ENCODE measurements at places on chromosomes 5 and 9.

GRCh38 chr9:115189686-115190085, 71.7 kb upstream of the TNC start:
- DNase-seq = no peak

DNA sequence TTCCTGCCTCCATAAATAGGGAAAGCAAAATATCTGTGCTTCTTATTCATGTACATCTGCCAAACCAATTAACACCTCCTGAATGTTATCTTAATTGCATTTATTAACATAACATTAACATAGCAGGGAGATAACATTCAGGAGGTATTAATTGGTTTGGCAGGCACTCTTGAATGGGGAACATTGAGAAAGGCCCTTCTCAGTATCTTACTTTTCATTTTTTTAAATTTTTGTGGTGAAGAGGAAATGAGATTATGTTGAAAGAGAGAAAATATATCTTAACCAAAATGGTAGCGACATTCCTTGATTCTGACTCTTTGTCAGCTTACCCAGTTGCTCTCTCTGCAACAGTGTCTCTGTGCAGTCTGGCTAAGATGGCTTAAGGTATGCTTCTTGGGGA, 100.4 kb upstream of the TLE1 start:
- no peak for DNase-seq

GRCh38 chr5:173041881-173042762, 14.0 kb upstream of the CREBRF start:
- no peak for DNase-seq

DNA sequence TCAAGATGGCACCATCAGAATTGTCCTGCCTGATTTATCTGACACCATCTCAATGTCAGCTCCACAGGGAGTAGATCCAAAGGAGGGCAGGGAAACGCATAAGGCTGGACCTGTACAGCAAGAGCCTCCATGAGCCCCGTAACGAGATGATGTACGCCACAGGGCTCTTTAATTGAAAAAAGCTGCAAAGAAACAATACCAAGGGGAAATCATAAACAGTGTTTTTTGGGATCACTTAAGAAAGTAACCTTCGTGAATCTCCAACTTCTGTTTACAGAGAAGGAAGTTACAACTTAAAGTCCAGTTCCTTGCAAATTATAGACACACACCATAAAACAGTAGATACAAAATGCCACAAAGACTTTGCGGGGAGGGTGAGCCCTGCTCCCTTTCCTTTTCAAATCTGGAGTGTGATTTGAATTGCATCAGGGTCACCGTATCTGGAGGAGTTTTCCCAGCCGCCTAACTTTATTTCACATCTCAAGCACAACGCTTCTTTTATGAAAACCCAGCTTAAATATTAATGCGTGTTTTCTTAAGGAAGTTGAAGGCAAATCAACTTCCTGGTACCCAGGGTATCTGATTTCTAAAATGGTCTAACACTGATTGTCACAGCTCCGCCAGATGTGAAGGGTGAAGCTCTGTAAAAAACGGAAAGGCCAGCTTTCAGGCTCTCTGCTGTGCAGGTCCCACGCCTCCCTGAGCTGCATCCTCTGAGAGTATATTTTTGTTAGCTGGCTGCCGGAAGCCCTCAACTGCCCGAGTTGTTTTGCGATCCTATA, 88.9 kb downstream of the EBF1 start:
- no peak for DNase-seq

DNA sequence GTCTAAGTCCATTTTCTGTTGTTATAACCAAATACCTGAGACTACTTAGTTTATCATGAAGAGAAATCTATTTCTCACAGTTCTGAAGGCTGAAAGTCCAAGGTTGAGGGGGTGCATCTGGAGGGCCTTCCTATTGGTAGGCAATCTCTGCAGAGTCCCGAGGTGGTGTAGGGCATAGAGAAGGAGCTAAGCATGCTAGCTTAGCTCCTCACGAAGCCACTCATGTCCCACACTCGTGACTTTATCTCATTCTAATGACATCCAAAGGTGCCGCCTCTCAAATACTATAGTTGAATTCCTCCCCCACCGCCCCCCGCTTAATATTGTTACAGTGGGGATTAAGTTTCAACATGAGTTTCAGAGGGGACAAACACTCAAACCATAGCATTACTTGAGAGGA, 36.0 kb upstream of the ZBED3 start:
- no peak for DNase-seq

GRCh38 chr9:124724415-124725067, 46.6 kb downstream of the NR6A1 start:
- no peak for DNase-seq

DNA sequence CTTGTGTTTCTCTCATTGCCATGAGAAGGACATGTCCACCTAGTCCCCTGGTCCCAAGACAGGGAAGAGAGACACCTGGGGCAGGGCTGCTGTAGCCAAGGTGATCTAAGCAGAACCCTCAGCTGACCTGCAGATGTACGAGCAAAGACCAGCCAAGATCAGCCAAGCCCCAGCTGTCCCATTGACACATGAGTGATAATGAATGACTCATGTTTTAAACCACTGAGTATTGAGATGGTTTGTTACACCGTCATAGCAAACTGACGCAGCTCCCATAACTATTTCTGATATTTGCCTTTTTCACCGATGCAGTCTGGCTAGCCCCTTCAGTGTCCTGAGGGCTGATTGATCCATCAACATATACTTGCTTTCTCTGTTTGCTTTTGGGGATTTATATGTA, 6.7 kb downstream of the OR1K1 start:
- DNase-seq = no peak

- DNase-seq = no peak
Measured at GRCh38 chr5:89302102-89302891, 419.3 kb upstream of the MEF2C start.

DNA sequence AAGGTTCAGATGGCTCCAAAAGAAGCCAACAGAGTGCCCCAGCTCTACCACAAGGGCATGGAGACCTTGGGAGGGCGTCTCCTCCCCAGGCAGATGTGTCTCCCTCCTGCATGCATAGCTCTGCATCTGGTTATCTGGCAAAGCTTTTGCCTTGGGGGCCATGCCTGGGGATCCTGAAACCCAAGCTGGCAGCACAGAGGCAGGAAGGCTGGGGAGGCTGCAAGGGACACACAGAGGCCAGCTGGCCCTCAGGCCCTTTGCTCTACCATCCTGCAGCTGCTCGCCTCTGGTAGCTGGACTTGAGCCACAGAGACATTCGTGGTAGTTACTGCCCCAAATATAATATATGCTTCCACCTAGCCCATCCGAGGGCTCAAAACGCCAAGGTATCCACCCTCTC, 3.9 kb downstream of the SEPTIN8 start:
- no peak for DNase-seq
